ENCODE measurements at places on chromosomes 4 and X.
A peak's percentile ranks its signal among the peaks of the same experiment; 100 is the strongest.

- DNase-seq = no peak
These were observed 118.2 kb downstream of the PPP3CA start for GRCh38 chr4:101229116-101229515.

GRCh38 chr4:39822662-39823061 lies 124.7 kb downstream of the UBE2K start:
- no peak for DNase-seq

DNA sequence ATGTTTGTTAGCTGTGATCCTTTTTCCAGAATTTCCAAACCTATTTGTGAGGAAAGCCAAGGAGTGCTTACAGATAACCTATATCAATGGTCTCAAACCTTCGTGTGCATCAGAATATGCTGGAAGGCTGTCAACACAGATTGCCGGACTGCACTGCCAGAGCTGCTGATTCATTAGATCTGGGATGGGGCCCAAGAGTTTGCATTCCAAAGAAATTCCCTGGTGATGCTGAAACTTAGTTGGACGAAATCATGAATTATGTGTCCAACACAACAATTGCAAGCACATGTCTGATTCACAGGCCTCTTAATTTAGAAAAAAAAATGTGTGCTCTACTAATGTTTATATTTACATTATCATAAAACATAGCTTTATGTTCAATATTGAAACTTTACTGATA lies 544.0 kb upstream of the AMOT start:
- no peak for DNase-seq

- no peak for DNase-seq
These were observed 114.9 kb downstream of the ZNF827 start for GRCh38 chr4:145823743-145824142.

- peak; percentile 31 for DNase-seq
These were observed 292.0 kb downstream of the CCSER1 start for GRCh38 chr4:90419124-90419711.

DNA sequence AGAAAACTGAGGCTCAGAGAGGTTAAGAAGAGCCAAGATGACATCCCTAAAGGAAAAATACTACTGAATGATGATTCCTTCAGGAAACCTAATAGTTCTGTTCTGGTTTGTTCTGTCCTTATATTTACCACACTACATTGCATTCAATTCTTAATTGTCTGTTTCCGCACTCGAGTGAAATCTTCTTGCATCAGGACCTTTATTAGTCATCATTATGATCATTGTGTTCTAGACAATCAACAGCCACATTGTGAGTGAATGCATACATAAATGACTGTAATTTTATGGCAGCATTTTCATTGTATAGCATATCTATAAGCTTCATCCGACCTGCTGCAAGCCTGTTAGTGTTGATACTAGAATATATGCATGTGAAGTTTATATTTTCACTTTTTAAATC lies 156.7 kb upstream of the FAM241A start:
- DNase-seq = no peak

GRCh38 chr4:51943221-51943620 lies 76.9 kb downstream of the LRRC66 start:
- DNase-seq = no peak

GRCh38 chrX:103629318-103630170 lies 769 bp downstream of the TCEAL1 start:
- no peak for DNase-seq

DNA sequence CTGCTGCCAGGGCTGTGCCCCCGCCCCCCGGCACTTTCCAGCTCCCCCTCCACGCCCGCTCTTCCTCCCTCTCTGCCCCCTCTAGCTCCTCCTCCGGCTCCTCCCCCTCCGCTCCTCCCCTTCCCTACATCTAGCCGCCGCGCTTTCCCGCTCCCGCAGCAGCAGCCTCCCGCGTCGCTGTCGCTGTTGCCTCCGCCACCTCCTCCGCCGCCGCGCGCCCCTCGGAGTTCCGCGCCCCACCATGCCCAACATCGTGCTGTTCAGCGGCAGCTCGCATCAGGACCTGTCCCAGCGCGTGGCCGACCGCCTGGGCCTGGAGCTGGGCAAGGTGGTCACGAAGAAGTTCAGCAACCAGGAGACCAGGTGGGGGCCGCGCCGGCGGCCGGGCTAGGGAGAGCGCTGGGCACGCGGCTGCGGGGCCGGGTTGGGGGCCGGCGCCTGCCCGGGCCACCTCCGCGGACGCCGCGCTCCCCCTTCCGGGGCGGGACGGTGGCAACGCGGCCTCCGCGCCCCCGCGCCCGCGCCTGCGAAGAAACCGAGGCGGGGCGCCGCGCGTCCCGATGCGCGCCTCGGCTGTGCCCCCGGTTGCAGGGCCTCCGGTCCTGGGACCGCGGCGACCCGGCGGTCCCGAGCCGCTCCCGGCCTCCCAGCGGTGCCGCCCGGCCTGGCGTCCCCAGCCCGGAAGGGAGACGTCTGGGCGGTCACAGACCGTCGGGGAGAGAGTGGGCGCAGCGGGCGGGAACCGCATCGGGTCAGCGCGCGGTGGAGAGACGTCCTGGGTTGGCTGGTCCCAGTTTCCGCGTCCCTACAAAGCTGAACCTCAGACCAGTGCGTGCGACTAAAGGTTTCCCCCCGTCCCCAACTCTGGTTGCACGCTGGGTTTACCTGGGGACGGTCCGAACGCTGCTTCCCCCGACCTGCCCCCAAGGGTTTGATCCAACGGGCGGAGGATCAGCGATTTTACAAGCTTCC lies at the start of gene PRPS2:
Gene PRPS2, plus strand, starts transcription at position 156 of the 972 bp plus-strand sequence. Its CDS starts 86 bp downstream, at position 242.
- DNase-seq = no peak

- no peak for DNase-seq
These were observed 6.8 kb upstream of the G3BP2 start for GRCh38 chr4:75679876-75680575.

DNA sequence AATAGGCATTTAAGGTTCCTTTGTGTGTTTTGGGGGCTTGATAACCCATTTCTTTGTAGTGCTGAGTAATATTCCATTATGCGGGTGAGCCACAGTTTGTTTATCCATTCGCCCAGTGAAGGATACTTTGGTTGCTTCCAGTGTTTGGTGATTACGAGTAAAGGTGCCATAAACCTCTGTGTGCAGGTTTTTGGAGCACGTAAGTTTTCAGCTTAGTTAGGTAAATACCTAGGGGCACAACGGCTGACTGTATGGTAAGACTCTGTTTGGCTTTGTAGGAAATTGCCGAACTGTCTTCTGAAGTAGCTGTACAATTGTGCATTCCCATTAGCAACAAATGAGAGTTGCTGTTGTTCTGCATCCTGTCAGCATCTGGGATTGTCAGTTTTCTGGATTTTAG lies 3.8 kb upstream of the TBL1X start:
- no peak for DNase-seq

GRCh38 chr4:139972305-139972704 lies 181.7 kb downstream of the MAML3 start:
- no peak for DNase-seq

DNA sequence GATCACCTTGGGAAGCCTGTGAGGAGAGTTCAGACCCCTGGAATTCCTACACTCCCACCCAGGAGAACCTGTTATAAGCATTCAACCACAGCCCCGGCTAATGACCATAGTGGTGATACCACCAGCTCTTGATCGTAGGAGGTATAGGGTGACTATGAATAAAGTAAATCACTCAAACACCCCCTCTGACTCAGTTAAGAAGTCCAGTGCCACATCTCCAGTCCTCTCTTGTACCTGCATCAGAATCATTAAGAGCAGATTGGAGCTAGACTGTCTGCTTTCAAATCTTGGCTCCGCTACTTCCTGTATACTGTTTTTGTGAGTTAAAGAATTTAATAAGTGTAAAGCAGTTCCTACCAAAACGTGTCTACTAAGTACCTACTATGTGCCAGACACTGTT lies 565.1 kb upstream of the DIPK2B start:
- no peak for DNase-seq

- no peak for DNase-seq
These were observed 18.7 kb upstream of the TMEM192 start for GRCh38 chr4:165131247-165131832.

- no peak for DNase-seq
These were observed 182.0 kb downstream of the SLC4A4 start for GRCh38 chr4:71520850-71521249.

DNA sequence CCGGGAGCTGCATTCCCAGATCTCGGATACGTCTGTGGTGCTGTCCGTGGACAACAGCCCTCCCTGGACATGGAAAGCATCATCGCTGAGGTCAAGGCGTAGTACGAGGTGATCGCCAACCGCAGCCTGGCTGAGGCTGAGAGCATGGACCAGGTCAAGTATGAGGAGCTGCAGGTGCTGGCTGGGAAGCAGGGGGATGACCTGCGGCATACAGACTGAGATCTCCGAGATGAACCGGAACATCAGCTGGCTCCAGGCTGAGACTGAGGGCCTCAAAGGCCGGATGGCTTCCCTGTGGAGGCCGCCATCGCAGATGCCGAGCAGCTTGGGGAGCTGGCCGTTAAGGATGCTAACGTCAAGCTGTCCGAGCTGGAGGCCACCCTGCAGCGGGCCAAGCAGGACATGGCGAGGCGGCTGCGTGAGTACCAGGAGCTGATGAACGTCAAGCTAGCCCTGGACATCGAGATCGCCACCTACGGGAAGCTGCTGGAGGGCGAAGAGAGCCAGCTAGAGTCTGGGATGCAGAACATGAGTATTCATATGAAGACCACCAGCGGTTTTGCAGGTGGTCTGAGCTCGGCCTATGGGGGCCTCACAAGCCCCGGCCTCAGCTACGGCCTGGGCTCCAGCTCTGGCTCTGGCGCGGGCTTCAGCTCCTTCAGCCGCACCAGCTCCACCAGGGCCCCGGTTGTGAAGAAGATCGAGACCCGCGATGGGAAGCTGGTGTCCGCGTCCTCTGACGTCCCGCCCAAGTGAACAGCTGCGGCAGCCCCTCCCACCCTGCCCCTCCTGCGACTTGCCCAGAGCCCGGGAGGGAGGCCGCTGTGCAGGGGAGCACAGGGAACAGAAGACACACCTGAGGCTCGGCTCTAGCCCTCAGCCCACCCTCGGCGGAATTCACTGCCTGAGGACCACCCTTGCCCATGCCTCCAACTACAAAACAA lies 29.4 kb upstream of the GABRA3 start:
- DNase-seq = no peak

- no peak for DNase-seq
These were observed 8.1 kb downstream of the WDFY3 start for GRCh38 chr4:84958434-84958833.

GRCh38 chrX:111503485-111503993 lies 7.9 kb upstream of the SERTM2 start:
- no peak for DNase-seq
